Stimulated activated CD4-positive, alpha-beta T cell treated with anti-CD3 and anti-CD28 coated beads, Interleukin-4, amount 100 ng/mL, for 4 hours (primary cell): ENCODE measurements at places on chromosomes 4 and X.

- no peak for DNase-seq
These were observed 77.6 kb downstream of the PDE5A start for GRCh38 chr4:119550857-119551532.

GRCh38 chrX:68997911-68998310 is 167.3 kb downstream of the PJA1 start:
- no peak for DNase-seq

- DNase-seq, result no peak
These were observed 10.3 kb downstream of the PLCXD1 start for GRCh38 chrX:291411-291901.

- no peak for DNase-seq
These were observed 224.6 kb downstream of the SCFD2 start for GRCh38 chr4:53141308-53141707.

- DNase-seq, result peak; percentile 22
These were observed at the start of gene L1CAM for GRCh38 chrX:153885968-153886903. Gene L1CAM (minus strand): TSS chrX:153886173. CDS start chrX:153875836, 10,337 bp downstream.

GRCh38 chrX:70613295-70613694 is 168.7 kb downstream of the DLG3 start:
- no peak for DNase-seq

GRCh38 chr4:15444879-15445547 is 17.2 kb downstream of the C1QTNF7 start:
- DNase-seq, result no peak

DNA sequence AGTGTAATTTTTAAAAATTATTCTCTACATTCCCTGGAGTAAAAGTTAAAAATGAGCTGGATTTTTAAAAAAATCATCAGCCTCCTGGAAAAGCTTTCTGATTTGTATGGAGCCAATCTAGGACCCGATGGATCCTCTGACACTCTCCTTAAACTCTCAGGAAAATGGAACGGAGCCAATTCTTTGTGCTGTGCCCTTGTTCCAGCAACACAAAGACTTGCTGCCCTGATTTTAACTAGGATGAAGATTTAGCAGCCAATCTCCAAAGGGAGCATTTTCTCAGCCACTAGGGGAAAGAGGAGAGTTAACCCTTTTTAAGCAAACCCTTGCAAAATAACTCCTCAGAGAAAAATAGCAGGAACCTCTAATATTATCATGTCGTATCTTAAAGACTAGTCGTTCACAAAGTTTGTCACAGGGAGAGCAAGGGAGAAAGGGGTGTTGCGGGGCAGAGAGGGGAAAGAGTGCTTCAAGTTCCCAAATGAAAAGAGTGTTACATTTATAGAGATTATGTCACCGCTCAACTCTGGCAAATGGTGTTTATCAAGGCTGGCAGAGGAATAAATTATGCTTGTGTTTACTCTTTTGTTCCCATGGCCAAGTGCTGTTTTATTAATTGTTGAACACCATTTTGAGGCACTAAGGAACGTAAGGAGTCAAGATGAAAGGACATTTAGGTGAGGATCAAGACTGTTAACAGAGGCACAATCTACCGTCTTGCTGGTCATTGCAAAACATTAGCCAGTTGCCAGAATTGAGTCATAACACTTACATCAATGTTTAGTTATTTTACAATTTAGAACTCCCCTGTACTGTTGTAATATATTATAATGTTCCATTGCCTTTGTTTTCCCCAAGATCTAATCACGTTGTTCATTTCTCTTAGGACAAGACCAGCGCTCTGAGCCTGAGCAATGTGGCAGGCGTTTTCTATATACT is 250.7 kb downstream of the THOC2 start:
- DNase-seq, result no peak

GRCh38 chr4:76850010-76850441 is 47.9 kb downstream of the SOWAHB start:
- no peak for DNase-seq

DNA sequence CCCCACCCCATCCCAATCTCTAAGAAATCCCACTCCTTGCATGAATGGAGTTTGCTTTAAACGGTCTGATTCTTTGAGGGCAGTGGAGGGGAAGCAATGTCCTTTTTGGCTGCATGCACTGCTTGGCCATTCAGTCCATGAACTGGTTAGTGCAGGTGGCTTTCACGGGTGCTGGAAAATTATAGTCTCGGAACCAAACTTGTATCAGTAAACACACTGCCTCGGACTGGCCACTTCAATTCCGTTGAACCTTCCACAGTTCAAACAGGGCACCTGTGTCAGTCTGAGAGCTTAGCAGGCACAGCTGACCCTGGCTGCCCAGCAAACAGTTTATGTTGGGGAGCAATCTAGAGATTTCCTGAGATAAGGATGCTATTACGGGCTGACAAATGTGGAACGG is 255.6 kb downstream of the DHX15 start:
- no peak for DNase-seq

DNA sequence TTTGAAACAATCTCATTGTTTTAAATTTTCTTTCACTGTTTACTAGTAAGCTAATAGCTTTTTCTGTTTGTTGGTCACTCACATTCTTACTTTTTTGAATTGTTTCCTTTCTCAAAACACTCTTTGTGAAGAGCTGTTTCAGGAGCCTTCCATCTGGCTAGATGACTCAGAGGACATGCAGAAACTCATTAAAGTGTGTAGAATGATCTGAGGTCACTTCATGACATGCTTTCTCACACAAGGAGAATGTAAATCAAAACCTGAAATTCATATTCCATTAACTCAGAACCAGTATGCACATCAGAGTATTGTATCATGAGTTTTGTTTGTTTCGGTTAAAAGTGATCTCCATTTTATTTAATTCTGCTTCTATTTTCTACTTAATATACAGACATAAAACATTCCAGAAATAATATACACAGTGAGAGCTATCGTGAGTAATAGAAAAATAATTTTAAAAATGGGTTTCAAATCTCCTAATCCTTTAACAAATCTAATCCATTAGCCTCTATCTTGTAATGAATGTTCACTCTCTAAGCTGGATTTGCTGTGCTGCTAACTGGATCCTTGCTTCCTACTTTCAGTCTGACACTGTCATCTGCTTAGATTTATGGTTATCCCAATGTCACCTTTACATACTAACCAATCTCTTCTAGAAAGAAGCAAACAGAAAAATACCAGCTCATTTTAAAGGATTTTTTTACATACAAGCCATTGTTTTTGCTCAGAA is 449.6 kb downstream of the FSTL5 start:
- no peak for DNase-seq

GRCh38 chr4:184019667-184020623 is 114.8 kb downstream of the STOX2 start:
- no peak for DNase-seq

DNA sequence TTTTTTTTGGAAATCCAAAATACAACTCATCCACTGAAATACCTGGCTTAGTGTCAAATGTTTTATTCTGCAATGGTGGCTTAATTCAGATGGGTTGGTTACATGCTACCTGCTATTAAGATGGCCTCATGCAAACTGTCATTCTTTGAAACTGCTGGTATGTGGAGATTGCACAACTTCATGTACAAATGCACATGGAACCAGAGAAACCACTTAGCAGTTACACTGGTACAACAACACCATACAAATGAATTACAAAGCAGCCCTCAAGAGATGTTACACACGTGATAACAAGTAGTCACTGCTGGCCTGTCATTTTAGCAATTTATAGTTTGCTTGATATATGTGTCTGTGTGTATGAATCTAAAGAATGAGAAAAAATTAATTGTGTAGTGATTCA is 84.6 kb upstream of the STS start:
- no peak for DNase-seq

DNA sequence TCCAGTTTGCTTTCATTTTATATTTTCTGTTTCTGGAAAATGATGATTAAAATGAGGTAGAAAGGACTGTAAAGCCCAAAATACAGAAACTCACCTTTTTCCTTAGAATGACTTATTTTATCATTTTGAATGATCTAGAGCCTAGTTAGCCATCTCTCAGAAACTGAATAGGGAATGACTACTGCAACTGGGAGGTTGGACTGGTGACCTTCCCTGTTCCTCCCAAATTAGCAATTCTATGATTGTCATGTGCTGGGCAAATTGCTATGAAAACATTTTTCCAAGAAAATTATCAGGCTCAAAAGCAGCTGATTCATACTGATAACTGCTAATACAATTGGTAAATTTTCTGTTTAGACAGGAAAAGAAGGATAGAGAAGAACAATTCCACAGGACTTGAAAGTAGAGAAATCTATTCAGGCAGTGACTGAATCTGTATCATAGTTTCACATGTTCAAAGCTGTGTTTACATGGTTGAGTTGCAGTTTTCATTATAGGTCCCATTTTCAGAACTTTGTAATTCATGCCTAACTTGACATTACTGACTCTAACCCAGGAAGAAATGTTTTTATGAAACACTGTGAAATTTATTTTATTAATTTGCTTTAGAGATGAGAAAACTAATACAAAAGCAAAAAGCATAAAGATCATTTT is 43.4 kb upstream of the SEC24B start:
- DNase-seq, result no peak

DNA sequence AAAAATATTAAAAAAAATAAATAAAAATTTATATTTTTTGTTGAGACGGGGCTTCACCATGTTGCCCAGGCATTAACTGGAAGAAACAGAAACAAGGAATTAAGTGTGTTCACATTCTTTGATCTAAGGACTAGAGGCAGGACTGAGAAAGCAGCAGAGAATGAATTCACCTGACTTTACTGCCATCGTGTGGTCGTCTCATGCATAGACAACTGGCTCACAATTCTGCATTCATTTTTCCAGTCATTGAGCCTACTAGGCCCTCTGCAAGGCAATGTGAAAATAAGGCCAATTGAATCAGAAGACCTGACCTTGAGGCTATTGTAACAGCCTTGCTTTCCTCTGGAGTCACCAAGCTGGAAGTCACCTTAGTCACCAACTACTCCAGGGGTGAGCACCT is 37.4 kb downstream of the LHFPL1 start:
- peak; percentile 3 for DNase-seq
